ENCODE measurements at places on chromosomes 2 and 18.

GRCh38 chr2:134676960-134677359, 41.8 kb downstream of the TMEM163 start:
- no peak for DNase-seq

DNA sequence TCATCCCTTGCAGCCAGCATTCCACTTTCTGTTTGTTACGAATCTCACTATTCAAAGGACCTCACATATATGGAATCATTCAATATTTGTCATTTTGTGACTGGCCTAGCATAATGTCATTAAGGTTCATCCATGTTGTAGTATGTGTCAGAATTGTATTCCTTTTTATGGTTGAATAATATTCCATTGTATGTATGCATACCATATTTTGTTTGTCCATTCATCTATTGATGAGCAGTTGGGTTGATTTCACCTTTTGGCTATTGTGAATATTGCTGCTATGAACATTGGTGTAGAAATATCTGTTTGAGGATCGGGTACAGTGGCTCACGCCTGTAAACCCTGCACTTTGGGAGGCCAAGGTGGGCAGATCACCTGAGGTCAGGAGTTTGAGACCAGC, 35.0 kb downstream of the PSMD14 start:
- no peak for DNase-seq

GRCh38 chr18:28398471-28398870, 221.5 kb upstream of the CDH2 start:
- DNase-seq = no peak

DNA sequence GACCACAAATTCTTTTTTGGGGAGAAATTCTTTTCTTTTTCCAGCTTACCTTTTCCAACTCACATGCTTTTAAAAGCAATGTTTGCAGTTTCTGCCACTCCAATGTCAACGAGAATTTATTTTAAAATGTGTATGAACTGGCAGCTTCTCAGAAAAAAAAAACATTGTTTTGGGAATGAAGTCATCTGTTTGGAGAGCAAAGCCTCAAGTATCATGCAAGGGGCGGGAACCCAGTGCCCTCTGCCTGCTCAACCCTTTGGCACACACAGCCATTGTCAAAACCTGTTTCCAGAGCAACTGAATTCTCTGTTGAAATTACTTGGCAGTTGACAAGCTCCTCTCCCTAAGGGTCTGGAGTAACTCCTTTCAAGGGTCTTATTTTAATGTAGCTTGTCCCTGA, 128.5 kb downstream of the QPCT start:
- DNase-seq = no peak

DNA sequence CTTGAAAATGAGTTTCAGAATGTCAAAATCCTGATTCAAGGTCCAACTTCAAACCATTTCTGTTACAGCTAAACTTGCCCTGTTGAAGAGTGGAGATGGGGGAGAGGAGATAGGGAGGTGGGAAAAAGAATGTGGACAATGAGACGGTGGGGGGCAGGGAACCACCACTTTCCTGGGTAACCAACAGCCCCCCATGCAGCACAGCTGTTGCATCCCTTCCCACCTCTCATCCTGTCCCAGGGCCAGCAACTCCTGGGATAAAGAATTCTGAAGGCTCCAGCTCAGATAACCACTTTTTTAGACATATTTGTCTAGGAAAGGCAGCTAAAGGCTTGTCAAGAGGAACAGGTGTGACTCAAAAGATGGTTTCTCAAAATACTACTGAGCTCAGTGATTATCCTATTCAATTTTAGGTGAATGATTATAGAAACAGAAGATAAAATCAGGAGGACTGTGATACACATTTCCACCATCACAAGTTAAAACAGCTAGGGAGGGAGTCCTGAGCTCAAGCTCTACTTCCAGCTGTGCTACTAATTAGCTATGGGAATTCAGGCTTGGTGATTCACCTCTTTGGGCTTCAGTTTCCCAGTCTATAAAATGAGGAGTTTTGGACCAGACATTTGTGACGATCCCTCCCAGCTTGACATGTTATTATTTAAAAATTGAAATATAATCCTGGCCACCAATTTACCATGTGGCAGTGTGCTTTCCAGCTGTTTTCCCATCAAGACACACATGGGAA, 36.3 kb downstream of the HDHD2 start:
- DNase-seq = no peak

GRCh38 chr18:73060666-73061288, 193.0 kb upstream of the NETO1 start:
- DNase-seq = no peak

- no peak for DNase-seq
Observed at GRCh38 chr2:8997108-8997507, 6.4 kb downstream of the MBOAT2 start.

All from stimulated activated CD8-positive, alpha-beta memory T cell treated with anti-CD3 and anti-CD28 coated beads, Interleukin-7, amount 100 ng/mL, for 1 hour (primary cell).